ENCODE measurements at places on chromosomes 5 and 9.

GRCh38 chr9:31799953-31800609 lies 584.4 kb upstream of the ACO1 start:
- peak; percentile 1 for DNase-seq

- DNase-seq: no peak
Observed at GRCh38 chr5:161001604-161002003, 149.6 kb upstream of the ATP10B start.

GRCh38 chr5:107395632-107396350 lies 274.9 kb downstream of the EFNA5 start:
- no peak for DNase-seq

- DNase-seq: no peak
Observed at GRCh38 chr9:108445431-108446071, 410.2 kb downstream of the ACTL7B start.

- DNase-seq: no peak
Observed at GRCh38 chr5:10328323-10328722, 20.6 kb upstream of the CMBL start.

GRCh38 chr9:121325387-121325786 lies 44.7 kb downstream of the STOM start:
- DNase-seq: no peak

- no peak for DNase-seq
Observed at GRCh38 chr9:117359910-117360309, 54.9 kb downstream of the ASTN2 start.

GRCh38 chr5:72145348-72145747 lies 38.1 kb downstream of the MAP1B start:
- DNase-seq: no peak

GRCh38 chr9:69308206-69308931 lies 16.6 kb upstream of the ENTREP1 start:
- DNase-seq: no peak

DNA sequence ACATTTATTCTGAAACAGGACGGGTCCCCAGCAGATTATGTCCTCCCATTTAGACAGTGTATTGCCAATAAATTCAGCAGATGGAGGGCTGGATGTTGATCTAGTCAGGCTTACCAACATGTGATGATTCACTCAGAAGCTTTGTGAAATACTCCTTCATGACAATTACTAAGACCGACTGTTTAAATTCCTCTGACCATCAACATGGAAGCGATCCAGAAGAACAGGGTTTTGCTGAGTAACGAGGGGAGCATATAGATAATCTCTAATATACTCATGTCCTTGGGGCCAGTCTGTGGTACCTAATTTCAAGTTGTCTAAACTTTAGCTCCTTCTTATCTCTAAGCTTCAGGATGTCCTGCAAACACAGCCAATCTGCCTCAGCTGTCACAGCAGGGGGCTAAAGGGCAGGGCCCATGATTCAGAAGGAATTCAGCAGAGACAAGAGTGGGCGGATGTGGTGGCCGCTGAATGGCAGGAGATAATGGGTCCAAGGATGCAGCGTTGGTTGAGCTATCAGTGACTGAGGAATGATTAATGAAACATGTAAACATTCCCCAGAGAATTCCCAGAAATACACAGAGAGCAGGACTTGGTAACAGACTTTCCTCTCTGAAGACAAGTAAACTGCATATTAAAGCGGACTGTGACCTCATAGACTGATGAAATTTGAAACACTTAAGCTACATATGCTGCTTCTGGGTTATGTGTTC lies 109.4 kb downstream of the ANKRD55 start:
- DNase-seq: peak; percentile 43

DNA sequence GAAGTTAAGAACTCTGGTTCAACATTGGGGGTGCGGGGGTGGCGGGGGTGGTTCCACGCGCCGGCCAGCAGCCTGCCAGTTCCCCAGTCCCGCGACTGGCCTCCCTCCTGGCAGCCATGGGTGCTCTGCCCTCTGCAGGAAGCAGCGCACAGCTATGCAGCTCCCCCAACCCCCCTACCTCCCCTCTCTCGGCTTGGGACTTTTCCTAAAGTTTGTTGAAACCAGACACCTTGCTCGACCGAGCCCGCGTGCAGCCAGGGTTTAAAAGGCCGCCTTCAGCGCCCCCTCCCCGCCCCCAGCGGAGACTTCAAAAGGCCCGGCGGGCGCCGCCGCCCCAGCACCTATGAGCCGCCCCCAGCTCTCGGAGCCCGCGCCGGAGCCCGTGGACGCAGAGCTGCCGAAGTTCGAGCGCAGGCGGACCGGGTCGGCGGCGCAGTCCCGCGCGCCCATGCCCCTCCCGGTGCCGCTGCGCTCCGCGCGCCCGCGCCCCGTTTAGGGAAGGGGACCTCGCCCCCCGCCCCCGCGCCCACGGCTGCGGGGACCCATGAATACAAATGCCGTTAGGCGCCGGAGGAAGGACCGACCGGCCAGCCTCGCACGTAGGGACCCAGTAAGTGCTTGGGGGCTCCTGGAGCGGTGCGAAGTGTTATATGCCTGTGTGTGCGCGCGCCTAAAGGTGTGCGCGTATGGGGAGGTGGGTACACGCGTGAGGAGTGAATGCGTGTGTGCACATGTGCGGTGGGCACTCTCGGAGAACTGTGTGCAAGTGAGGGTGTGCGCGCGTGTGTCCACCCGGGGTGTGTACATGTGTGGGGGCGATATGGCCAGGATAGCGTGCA lies 1.4 kb upstream of the COL27A1 start:
- peak; percentile 15 for DNase-seq

GRCh38 chr5:141127305-141127704 lies 5.7 kb downstream of the PCDHB4 start:
- no peak for DNase-seq

DNA sequence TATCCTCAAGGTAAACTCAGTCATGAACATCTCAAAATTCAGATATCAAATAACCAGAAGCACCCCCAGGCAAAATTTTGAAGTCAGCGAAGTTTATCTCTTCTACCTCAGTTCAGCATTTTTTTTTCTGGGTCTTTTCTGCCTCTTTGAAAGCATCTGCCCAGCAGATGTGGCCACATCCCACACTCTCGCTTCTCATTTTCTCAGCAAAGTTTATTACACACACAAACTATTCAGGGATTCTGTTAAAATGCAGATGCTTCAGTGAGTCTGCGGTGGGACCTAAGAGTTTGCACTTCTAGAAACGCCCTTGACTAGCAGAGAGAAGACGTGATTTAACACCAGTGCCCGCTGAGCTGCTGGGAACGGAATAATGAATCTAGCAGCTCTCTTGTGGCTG lies 19.3 kb downstream of the RASEF start:
- DNase-seq: no peak

GRCh38 chr5:132776131-132776937 lies 705 bp downstream of the SEPTIN8 start:
- peak; percentile 12 for DNase-seq

DNA sequence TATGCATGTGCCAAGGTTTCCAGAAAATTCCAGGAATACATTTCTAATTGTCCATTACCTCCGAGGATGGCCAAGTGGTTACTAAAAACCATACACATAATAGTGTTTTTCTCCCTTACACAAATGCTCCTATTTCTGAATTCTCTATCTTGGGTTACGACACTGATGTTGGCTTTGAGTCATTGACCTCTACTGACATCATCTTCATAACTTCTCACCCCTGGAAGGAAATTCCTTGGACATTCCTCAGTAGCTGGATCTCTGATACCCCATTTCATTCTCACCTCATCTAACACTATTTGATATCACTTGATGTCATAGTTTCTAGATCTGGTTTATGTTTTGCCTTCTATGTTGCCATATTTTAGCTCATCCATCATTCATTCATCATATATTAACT lies 287.2 kb downstream of the CTNND2 start:
- DNase-seq: no peak

GRCh38 chr9:7333719-7334118 lies 465.9 kb downstream of the DMAC1 start:
- no peak for DNase-seq

DNA sequence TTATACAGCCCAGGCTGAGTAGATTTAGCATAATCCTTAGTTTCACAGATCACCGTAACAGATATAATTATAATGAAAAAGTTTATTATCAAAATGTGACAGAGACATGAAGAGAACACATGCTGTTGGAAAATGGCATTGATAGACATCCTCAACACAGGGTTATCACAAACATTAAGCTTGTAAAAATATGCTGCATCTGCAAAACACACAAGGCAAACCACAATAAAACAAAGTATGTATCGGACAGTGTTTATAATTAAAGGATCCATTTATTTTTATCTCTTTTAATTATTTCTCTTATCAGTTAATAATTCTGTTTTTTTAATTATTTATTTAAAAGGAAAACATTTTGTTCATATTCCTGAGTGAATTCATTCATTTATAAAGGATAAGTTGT lies 829.9 kb upstream of the CDH9 start:
- no peak for DNase-seq

DNA sequence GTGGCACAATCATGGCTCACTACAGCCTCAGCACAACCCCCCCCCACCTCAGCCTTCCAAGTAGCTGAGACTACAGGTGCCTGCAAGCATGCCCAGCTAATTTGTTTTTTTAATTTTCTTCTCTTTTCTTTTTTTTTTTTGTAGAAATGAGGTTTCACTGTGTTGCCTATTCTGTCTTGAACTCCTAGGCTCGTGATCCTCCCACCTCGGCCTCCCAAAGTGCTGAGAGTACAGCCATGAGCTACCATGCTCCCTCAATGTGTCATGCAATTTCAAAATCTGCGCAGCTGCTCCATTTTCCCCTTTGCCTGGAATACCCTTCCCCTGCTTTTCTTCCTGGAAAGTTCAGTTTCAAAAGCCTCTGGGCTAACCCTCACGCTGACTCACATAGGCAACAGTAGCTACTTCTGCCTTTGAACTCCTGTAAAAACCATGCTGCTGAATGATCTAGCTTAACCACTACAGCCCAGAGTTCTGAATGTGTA lies 71.0 kb upstream of the IL7R start:
- peak; percentile 70 for DNase-seq

DNA sequence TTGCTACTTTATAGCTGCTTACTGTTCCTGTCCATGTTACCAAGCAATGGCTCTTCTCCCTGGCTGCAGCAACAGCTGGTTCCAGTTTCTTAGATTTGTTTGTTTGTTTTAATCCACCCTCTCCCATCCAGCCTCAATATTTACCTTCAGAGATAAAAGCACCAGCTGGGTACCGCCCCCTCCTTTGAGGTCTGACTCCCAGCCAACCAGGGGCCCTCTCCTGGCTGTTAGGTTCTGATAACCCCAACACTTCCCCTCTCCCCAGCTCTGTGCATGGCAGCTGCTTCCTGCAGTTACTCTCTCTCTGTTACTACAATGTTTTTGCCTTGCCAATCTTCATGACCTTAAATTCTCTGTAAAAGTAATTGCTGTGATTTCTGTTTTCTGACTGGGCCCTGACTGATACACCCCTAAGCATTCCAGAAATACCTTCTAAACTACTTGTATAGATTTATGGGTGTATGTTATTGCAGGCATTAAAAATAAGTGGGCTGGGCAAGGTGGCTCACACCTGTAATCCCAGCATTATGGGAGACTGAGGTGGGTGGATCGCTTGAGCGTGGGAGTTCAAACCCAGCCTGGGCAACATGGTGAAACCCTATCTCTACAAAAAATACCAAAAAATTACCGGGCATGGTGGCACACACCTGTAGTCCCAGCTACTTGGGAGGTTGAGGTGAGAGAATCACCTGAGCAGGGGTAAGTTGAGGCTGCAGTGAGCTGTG lies 2.6 kb upstream of the GCNT1 start:
- DNase-seq: peak; percentile 47

GRCh38 chr5:132056610-132057497 lies 3.6 kb upstream of the IL3 start:
- DNase-seq: no peak

DNA sequence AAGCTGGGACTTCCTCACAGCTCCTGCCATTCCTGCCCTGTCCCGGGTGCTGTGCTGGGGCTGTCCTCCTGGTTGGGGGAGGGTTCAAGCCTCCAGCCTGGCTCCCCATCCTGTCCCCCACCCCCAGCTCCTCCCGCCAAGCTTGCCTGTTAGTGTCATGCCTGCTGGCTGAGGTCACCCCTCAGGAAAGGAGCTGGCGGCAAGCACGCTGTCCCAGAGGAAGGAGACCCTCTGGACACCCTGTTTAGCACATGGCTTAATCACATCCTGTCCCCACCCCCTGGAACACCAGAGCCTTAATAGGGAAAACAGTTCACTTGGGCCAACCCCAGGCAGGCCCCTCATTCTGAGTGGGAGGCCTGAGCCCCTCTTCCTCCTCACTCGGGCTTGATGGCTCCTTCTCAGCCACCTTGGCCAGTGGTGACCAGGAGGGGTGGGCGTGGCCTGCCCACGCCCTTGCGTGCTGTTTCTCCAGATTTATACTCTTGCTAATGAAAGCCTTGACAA lies 9.2 kb upstream of the PHYHD1 start:
- DNase-seq: no peak

DNA sequence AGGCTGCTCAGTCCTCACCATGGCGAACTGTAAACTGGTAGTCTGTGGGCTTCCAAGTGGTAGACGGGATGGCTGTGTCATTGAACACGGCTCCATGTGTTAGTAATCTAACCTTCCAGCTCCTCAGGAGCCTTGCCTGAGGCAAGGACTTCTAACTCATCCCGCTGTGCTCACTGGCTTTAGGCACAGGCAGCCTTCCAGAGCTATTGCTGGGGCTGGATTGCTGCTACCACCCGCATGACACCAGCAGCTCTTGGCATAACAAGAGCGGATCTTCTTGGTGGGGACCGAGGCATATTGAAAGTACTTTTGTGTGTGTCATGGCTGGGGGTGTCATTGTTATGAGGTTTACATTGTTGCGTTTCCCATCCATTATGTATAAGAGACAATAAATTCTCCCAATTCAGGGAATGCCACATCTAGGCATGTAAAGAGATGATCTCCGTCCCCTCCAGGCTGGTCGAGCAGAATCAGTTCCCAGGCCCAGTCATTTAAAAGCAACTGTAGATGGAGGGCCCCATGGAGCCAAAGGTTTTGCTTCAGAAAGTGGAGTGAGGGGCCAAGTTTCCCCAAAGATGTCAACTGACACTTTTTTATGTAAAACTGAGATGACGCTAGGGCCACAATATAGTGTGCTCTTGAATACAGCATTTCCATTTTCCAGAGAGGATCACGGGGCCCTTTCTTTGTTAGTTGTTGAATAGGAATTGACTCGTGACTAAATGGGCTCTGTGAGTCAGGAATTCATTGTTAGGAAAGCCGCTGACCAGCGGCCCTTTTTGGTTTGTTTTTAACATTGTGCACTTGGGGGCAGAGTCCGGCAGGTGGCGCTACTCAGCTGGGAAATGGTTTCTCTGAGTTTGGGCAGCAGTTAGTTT lies 759.5 kb downstream of the TAF11L14 start:
- peak; percentile 62 for DNase-seq

DNA sequence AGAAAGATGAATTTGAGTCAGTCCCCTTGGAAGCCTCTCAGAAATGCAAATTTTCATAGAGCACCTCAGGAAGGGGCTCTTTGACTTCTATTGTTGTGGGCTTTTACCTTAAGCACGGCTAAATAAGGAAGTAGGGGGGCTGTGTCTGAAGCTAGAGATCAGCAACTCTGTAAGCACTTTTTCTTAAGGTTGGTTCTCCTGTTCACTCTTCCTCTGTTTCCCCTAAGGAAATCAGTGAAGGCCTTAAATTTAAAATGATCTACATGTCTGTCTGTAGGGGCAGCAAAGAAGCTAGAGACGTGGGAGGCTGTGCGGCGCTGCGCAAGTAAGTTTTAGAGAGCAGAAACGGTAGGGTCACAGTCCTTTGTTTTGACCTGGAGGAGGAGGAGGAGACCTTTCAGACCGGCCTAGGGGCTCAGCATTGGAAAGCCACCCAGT lies 1.2 kb upstream of the CDC14B start:
- no peak for DNase-seq
